Activated naive CD4-positive, alpha-beta T cell (primary cell): ENCODE measurements at places on chromosomes 6 and 20.

- DNase-seq = no peak
Measured at GRCh38 chr20:7728338-7728737, 211.9 kb downstream of the HAO1 start.

- no peak for DNase-seq
Measured at GRCh38 chr6:108288742-108289141, 6.1 kb upstream of the AFG1L start.

DNA sequence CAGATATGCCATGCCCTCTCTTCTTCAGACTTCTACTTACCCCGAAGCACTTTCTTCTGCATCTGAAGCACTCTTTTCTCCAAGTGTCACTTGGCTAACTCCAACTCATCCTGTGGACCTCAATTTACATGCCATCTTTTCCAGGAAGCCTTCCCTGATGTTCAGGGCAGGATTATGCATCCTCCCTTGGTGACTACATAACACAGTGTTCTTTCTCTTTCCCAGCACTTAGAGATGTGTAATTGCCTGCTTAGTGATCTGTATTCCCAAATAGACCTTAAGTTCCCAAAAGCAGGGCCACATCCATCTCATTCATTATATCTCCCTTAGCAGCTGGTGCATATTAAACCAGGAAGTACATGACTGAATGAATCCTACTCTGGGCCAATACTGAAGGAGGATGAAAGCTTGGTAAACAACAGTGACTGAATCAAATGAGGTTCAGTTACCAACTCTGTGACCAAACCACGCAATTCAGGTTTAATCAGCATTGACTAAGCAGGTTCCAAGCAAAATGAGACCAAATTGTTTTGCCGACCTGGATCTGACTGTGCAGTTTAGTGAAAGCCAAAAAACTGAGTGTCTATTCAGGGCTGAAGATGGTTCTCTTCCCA is 121.4 kb upstream of the TCF21 start:
- DNase-seq = no peak

GRCh38 chr6:79064635-79065034 is 13.4 kb downstream of the PHIP start:
- DNase-seq = no peak

DNA sequence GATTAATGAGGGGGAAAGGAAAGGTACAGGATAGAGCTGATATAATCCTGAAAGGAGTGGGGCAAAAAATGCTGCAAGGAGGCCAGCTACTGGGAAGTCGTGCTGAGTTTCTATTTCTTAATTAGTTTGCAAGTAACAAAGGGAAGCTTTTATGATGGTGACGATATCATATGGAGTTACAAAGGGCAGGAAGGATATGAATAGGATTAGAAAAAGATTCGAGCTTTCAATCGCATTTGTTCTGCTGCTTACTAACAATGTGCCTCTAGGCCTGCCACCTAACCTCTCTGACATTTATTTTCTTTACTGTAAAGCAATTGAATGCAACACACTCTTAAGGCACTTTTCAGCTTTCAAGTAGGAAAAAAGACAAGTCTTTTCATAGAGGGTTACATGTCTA is 219.2 kb downstream of the CLVS2 start:
- no peak for DNase-seq

GRCh38 chr6:15623276-15624116 is 39.3 kb downstream of the DTNBP1 start:
- no peak for DNase-seq

DNA sequence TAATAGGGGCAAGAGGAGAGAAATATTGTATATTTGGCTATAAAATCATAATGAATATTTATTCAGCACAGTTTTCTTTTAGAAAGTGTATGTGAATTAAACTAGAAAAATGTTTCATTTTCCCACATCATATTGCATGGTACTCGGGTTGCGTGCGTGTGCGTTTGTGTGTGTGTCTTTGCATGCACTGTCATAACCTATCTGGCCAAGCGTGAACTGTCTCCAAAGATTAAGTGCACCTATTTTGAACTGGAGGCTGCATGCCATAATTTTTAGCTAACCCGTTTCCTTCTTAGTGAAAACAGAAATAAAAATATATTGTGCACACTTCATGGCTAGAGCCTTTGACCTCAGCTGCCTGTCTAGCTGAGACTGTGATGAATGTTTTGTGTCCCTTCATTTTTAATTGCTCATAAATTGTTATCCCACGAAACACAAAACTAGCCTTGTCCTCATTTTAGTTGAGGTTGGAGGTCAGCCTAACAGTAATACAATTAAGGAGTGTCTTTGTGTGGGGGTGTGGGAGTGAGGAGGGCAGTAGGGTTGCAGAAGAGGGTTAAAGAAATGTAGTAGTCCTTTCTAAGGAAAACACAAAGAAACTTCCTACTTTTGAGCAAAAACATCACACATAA is 336.1 kb upstream of the POU3F2 start:
- no peak for DNase-seq

DNA sequence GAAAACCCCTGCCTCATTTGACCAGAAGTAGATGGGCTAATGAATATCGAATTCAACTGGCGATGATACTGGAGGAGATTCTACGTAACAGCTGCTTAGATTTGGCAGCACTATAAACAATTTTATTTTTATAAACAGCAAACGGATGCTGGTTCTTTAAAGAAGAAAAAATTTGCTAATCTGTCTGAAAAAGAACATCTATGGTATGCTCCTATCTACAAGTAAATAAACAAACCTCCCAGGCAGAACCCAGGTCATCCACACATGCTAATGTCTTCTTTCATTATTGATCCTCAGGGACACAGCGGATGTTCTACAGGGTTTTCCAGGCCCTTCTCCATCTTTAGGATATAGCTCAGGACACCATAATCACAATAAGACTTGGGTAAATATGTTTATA is 291.3 kb downstream of the ALDH8A1 start:
- no peak for DNase-seq

- no peak for DNase-seq
Measured at GRCh38 chr6:83169106-83169505, 24.0 kb downstream of the PGM3 start.

- no peak for DNase-seq
Measured at GRCh38 chr6:121856296-121856695, 420.9 kb downstream of the GJA1 start.

- no peak for DNase-seq
Measured at GRCh38 chr20:297925-298775, 780 bp downstream of the ZCCHC3 start.

DNA sequence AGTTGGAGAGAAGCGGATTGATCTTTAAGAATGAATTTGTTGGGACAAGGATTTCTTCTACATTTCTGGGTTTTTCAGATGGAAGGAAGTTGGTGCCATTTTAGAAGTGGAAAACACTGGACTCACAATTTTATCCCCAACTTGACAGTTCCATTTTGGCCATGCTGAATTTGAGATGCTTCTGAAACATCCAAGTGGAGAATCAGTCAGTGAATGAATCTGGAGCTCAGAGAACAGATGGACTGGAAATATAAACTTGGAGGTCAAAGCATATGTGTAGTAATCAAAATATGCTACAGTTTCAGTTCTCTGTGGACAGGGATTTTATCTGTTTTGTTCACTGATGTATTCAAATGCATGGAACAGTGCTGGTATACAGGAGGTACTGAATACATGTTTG is 89.9 kb downstream of the KCNQ5 start:
- DNase-seq = no peak

- no peak for DNase-seq
Measured at GRCh38 chr20:59300333-59301081, at the start of gene EDN3. Gene EDN3, plus strand, starts transcription at chr20:59300611. Its CDS starts 202 bp downstream, at chr20:59300813.

DNA sequence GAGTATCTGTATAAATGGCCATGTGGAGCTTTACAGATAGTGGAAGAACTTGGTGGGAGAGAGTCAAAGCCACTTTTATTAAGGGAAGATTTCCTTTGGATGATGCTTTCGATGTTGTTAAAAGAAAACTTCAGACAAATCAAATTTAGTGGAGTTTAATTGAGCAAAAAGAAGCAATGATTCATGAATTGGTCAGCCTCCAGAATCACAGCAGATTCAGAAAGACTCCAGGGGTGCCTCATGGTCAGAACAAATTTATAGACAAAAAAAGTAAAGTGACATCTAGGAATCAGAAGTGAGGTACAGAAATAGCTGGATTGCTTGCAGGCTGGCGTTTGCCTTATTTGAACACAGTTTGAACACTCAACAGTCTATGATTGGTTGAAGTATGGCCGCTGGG is 5.3 kb upstream of the CGA start:
- DNase-seq = no peak

- DNase-seq = no peak
Measured at GRCh38 chr6:159831373-159831679, 31.2 kb downstream of the PNLDC1 start.

DNA sequence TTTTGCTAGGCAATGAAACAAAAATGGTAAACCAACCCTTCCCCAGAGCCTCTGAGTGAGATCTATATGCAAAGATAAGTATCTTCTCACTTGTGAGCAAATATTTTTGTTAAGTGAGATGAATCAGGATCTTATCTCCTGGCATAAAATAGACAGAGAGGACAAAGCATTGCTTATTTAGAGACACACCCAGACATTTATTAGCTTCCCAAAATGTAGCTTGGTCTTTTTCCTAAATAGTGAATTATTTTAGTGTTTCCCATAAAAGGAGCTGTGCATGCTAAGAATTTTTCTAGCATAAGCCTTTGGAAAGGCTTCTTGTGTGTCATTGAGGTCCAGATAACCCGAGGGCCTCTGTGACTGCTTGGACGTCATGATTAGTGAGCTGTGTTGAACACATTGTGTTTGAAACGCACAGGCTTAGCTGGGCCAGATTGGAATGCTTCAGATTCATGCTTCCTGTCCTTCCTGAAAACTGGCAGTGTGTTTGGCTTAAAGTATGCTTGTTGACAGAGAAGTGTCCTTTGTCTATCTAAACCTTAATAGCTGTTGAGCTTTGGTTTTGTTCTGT is 16.5 kb downstream of the MTHFD1L start:
- DNase-seq = no peak

- no peak for DNase-seq
Measured at GRCh38 chr20:4329232-4329631, 313.9 kb upstream of the RNF24 start.

DNA sequence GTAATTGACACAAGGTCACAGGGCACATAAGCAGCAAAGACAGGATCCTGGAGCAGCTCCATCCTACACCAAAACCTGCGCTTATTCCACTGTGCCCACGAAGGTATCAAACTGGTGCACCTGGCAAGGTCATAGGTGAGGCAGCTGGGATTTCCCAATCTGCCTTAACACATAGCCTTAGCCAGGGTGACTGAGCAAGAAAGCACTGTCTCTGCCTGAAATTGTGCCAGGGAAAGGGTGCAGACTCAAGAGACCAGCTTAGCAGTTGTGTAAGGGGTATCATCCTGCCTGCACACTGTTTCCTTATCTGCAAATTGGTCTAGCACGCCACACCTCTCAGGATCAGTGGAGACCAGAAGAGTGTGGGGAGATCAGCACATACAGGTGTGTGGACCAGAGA is 82.8 kb downstream of the MAFB start:
- DNase-seq = no peak

DNA sequence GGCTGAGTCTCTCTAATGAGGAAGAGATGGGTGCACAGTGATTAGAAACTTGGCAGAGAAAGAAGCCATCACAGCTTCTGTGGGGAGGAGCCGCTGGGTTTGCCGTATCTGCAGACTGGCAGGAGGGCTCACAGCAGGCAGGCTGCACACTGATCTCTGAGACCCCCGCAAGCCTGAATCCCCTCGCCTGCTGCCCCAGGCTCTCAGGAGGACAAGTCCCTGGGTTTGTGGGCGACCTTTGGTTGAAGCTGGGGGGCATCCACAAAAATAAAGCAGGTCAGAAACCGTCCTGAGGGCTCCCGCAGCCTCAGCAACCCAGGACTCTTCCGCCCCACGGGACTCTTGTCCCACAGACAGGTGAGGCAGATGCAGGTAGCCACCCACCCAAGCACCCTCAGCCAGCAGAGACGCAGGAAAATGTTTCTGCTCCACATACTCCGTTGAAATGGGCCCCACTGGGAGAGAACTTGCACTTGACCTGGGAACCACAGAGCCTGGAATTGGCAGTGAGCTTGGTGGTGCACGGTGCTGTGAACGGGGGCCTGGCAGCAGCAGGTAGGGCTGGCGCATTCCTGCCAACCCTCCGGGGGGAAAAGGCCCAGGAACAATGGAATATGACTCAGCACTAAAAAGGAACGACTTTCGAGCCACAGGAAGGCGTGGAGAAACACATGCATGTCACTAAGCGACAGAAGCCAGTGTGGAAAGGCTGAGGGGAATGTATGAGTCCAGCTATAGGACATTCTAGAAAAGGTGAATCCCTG is 89.9 kb downstream of the YTHDF1 start:
- DNase-seq = no peak

DNA sequence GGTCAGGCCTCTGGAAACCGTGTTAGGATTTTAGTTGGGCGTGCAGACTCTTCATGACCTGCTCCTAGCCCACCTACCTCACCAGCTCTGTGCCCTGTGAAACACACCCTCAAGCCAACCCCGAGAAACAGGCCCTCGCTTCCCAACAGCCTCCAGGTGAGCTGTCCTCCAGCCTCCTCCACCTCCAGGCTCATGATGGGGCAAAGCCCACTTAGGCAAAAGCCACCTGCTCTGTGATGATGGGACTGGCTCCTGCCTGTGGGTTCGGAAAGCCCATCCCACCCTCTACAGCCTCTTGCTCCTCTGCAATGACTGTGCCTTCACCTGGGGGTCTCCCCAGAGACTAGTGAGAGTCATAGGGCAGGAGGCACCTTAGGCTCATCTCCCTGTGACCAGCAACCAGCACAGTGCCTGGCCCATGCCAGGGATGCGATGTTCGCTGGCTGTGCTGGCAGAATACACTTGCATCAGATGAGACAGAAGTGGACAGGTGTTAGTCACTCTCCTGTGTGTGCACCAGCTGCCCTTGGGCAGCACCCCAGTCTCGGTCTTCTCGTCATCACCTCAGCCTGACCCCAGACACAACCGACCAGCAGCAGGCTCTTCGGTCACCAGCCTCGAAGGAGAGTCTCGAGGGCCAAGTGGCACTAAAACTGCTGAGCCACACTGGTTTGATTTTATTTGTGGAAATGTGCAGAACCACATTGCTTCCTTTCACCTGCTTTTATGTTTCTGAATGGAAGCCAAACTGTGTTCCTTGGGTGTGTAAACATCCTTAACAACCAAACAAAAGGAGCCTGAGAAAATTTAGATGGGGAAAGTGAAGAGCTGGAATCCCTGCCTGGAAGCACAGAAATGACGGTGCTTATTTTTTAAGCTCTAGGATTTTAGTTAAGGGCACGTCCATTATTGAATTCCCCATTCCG is 10.7 kb downstream of the PXDC1 start:
- no peak for DNase-seq

- DNase-seq = no peak
Measured at GRCh38 chr6:115817161-115817560, 243.5 kb downstream of the FRK start.

GRCh38 chr20:37552415-37552814 is 24.7 kb upstream of the BLCAP start:
- no peak for DNase-seq
